ENCODE measurements at places on chromosomes 5 and 9.

DNA sequence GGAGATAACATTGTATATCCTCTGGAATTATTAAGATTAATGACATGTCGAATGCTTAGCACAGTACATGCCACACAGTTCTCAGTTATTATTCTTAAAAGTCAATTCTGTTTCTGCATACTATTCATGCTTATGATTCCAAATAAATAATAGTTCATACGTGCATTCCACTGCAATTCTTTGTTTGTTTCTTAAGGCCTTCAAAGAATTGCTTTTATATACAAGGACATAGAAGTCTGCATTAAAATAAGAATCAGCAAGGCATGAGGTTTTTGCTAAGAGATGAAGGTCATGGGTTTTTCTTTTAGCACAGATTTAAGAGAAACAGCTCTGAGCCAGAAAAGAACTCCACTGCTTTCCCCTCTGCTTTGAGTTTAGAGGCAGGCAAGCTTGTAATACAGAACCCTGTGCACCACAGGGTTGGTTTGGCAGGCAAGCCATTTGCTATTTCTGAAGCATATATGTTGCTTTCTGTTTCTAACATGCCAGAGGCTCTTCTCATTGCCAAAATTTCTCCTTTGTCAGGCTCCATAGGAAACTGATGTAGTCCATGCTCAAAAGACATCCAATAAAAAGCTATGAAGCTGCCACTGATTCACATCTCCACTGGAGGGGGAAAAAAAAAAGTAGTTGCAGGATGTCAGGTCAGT lies 420.6 kb upstream of the TYRP1 start:
- peak; percentile 9 for DNase-seq

- peak; percentile 74 for DNase-seq
Measured at GRCh38 chr9:88697764-88698432, 162.9 kb downstream of the NXNL2 start.

- no peak for DNase-seq
Measured at GRCh38 chr5:44646016-44646415, 162.7 kb upstream of the MRPS30 start.

- DNase-seq: peak; percentile 72
Measured at GRCh38 chr9:19493174-19493811, 84.5 kb downstream of the ACER2 start.

DNA sequence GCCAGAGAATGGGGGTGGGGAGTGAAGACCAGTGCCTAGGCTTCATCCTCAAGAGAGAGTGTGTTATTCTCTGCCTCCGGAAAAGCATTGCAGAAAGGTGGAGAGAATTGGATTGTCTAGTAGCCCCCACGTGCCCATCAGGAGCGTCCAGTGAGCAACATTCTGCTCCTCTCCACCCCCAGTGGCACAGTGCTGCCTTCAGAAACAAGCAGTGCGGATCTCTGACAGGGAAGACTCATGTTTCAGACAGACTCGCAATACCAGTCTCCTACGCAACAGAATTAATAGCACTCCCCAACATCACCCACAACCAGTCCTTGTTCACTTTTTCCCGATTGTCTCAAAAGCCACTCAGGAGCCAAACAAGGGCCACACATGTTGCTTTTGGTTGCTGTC lies 14.9 kb upstream of the CEL start:
- DNase-seq: no peak

- DNase-seq: no peak
Measured at GRCh38 chr9:72945391-72945790, 7.5 kb downstream of the ALDH1A1 start.

GRCh38 chr9:136742591-136743391 lies at the start of gene LCN10:
TSS of gene LCN10 (minus strand) at chr9:136742940. CDS start at chr9:136742903, 37 bp downstream.
- DNase-seq: no peak

- DNase-seq: no peak
Measured at GRCh38 chr5:140213370-140213983, 38.5 kb downstream of the CYSTM1 start.
